ENCODE measurements at places on chromosomes 7 and 10.

DNA sequence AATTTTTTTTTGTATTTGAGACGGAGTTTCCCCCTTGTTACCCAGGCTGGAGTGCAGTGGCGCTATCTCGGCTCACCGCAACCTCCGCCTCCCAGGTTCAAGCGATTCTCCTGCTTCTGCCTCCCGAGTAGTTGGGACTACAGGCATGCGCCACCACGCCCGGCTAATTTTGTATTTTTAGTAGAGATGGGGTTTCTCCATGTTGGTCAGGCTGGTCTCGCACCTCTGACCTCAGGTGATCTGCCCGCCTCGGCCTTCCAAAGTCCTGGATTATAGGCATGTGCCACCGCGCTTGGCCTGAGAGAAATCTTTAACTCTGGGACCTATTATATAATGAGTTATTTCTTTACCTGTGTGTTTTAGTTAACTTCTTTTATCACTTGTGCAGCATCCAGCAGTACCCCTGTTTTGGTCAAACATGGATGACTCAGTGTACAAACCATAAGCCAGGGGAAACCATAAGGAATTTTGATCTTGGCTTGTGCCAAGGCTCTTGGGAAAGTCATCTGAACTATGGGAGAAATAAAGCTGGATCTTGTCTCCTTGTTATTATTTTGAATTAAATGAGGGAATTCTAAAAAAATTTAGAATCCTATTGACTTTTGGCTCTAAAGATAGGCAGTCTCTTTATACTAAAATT lies 23.6 kb upstream of the ZRANB1 start:
- DNase-seq = no peak

- no peak for DNase-seq
These were observed 1.6 kb downstream of the C7orf25 start for GRCh38 chr7:42910306-42910705.

GRCh38 chr10:92080244-92080643 lies 156.7 kb downstream of the BTAF1 start:
- no peak for DNase-seq

- DNase-seq = no peak
These were observed 11.7 kb downstream of the FBXW4 start for GRCh38 chr10:101683276-101683675.

DNA sequence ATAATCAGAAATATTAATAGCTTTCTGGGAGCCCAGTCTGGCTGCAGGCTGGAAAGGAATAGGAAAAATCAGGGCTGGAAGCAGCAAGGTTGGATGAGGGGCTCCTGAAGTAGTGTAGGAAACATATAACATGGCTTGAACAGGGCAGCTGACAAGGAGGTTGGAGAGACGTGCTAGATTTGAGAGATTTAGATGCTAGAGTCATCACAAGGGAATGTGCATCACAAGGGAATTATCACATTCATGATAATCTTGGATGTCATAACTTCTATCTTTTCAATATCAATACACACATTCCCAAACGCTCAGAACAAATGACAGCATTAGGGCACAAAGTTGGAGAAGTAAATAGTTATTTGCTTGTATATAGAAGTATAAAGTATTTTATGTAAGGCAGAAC lies 120.9 kb upstream of the EGFR start:
- no peak for DNase-seq

DNA sequence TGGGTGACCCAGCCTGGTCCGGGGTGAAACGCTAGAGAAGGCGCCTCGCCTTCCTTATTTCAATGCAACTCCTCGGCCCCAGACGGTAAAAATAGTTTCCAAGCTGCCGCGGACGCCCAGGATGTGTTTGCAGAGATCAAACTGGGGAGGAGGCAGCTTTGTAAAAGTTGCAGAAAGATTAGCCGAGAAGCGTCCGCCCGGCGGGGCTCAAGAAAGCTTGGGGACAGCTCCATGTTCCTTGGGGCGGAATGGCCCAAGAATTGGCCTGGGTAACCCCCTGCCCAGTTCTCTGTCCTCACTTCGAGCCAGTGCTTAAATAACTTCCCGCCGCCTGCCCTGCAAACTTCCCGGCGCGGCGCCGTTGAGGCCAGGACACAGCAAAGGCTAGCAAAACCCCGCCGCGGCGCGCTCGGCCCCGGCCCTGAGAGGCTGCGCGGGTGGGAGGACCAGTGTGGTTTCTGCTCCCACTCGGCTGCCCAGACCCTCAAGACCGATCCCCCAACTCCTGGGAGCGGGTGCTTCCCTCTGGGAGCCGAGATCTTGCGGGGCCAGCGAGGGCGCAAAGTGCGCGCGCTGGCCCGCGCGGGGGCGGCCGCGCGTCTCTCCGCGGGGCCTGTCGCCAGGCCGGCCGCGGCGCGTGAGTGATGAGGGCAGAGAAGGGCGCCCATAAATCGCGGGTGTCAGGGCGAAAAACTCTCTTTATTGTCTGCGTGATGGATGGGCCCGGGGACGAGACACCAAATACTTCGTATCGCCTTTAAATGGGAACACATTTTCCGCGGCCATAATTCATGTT lies 6.3 kb upstream of the ZNF503 start:
- DNase-seq = no peak

DNA sequence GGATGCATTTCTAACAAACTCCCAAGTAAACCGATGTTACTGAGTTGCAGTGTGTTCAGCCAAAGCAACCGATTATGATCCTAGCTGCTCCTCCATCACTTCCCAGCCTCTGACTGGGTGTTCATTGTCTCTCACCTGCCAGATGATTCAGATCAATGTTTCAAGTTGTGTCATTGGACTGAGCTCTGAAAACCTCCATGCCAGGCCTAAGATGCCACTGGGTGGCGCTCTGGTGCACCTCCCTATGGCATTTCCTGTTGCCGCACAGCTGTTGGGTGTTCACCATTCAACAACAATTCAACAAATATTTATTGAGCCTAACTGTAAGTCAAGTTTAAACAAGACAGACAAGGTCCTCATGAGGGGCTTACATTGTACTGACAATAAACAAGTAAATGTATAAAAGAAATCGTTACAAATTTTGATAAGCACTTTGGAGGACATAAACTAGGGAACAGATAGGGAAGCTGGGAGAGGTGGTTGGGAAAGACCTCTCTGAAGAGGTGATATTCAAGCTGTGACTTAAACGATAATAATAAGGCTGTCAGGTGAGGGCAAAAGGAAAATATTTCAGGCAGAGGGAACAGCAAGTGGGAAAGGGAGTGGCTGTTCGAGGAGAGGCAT lies 22.8 kb downstream of the RGR start:
- DNase-seq = peak; percentile 65

DNA sequence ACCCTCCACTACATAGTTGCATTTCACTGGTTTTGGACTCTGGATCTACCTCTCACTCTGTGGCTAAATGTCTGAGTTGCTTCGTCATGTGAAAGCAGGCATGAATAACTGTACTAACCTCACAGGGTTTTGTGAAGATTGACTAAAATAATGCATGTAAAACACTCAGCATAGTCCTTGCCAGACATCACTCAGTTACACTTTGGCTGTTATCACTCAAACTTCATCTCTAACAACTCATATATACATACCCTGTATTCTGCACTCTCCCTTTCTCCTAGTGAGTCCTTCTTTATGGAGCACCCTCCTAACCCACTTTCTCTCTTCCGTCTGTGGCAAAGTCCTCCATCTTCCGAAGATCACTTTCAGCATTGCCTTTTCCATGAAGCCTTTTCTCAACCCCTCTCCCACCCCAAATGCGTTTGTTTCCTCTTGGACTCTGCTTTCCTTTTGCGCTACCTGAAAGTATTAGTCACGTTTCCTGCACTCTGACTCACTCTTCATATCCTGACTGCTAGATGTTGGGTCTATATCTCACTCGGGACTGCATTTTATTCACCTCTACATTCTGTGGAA lies 72.6 kb downstream of the OSBPL3 start:
- peak; percentile 11 for DNase-seq

GRCh38 chr10:43355749-43356371 lies 15.6 kb upstream of the FXYD4 start:
- DNase-seq = no peak

- DNase-seq = no peak
These were observed 5.7 kb upstream of the OR2F2 start for GRCh38 chr7:143929224-143929920.

DNA sequence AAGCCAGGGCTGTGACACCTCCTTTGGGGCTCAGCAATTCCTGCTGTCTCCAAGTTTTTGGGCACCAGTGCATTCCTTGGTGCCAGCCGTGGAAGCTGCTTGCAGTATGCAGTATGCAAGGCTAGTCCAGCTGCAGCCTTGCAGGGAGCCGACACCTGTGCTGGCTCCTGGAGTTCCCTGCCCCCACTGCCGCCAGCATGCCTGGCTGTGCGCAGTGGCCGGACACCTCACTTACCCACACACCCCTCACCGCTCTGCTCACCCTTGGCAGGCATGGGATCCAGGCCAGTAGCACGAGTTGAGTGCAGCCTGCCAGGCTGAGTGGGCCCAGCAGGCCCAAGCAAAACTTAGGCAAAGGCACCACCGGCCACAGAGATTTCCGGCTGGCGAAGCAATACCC lies 77.4 kb downstream of the SAMD9 start:
- DNase-seq = no peak

All from stimulated activated CD4-positive, alpha-beta T cell treated with anti-CD3 and anti-CD28 coated beads, Interleukin-12 subunit alpha, Interleukin-12 subunit beta, amount 100 ng/mL, for 4 hours (primary cell).